NT2/D1 (cell line): ENCODE measurements at places on chromosomes 3 and 15.

DNA sequence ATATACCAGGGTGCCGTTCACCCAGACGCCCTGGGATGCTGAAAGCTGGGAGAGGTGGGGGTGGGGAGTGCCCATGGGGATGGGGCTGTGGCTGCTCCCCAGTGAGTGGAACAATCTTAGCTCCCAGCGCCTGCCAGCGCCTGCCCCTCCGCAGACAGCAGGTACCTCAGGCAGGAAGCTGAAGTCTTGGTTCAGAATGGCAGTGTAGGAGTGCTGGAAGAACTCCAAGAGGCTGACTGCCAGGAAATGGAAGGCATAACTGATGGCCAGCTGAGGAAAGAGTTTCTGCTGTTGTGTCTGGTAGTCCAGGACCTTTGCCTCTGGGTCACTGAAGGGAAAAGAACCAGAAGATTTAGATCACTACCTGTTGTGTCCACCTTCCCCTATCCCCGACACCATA, 8.4 kb downstream of the ACOX2 start:
- no peak for DNase-seq

DNA sequence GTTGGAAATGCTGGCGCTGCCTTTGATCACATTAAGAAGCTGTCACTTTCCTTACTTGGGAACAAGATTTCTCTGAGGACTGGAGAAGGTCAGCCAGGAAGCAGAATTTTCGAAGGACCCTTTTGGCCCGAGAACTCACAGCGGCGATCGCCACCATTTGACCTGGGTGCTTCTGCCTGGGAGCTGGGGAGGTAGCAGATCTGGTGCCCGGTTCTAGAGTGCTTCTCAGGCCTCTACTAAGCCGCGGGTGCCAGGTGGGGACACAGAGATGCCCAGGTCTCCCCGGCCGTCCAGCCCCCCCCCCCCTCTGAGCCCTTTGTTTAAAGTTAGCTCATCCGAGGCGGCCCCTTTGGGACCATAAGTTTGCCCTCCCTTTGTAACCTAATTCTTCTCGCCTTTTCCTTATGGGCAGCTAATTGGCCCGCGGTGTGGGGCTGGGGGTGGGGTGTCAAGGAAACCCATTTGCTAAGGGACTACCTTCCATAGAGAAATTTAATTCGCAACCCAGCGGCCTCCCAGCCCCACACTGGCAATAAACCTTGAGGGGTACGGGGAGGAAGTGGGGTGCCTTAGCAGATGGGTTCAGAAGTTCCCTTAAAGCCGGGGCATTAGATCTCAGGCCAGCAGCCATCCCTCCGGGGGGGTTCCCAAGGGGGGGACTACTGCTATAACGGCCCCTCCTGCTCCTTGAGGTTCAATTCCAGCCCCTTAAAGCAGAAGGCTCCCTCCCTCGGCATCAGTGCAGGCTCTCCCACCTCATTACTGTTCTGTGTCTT, 1.9 kb downstream of the GATA2 start:
- DNase-seq: no peak

- no peak for DNase-seq
Observed at GRCh38 chr3:71265365-71265915, 318.1 kb downstream of the FOXP1 start.

DNA sequence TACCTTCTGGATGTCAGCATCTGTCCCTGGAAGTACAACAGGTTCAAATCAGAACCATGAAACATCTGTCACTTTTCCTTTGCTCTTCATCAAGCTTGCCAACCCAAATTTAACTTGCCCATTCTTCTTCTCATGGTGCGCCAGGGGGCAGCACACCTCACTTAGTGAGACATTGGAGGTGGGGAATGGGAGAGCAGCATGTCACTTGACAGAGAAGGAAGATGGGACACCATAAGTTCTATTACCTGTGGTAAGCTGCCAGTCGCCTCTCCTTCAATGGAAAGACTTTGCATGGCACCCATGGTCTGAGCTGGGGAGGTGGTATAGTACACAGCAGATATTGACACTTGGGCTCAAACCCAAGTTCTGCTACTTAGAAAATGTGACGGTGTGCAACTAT, 2.9 kb downstream of the SCN5A start:
- DNase-seq: no peak

GRCh38 chr15:63544258-63545026, 40.0 kb downstream of the USP3 start:
- no peak for DNase-seq

- DNase-seq: no peak
Observed at GRCh38 chr3:133246773-133247172, 153.1 kb upstream of the BFSP2 start.

DNA sequence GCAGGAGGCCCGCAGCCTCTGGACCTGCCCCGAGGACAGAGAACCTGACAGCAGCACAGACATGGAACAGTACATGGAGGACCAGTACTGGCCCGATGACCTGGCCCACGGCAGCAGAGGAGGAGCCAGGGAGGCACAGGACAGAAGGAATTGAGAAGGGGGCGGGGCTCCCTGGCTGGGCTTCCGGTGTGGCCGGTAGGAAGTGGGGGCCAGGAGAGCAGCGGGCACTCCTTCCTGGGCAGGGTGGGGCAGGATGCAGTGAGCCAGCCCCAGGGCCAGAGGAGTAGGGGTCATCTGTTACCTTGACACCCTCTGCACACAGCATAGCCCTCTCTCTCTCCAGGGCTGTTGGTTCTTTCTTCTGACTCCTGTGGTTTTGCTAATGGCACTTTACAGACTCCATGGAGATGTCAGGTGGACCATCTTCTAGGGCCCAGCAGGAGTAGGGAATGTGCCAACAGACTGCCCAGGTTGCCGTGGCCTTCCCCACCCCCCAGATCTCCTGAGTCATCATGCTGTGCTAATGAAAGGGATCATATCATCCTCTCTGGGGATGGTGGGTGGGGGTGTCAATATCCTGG, 8.6 kb upstream of the ISG20 start:
- DNase-seq: no peak

DNA sequence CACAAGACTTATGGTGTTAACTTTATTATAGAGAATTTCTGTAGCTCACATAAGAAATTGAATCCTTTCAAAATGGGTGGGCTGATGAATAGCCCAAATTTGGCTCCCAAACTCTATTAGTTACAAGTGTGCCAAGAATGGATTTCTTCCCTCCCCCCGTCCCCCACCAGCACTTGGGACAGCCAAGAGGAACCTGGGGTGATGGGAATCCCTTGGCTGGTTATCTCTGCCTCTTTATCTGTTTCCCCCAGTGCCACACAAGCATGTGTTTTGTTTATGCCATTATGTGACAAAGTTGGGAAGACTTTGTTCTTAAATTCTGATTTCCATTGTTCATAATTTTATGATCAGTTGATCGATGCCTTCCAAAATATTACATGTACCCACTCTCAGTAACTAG, 28.3 kb downstream of the CMSS1 start:
- DNase-seq: no peak

DNA sequence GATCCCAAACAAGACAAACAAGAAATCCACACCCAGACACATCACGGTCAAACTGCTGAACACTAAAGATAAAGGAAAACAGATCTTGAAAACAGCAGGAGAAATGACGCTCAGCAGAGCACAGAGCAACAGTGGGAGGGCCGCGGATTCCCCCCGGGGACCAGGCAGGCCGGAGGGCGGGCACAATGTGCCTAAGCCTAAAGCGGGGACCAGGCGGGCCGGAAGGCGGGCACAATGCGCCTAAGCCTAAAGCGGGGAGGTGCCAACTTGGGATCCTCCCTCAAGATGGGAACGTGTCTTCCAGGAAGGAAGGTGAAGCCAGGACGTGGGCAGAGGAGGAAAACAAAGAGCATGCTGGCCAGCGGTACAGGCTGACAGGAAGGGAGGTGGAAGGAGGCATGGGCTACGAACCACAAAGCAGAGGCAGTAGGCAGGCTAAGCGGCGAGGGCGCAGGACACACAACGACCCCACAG, 31.1 kb downstream of the CYFIP1 start:
- no peak for DNase-seq
